NCI-H69 (cell line): ENCODE measurements at places on chromosomes 12 and 14.

DNA sequence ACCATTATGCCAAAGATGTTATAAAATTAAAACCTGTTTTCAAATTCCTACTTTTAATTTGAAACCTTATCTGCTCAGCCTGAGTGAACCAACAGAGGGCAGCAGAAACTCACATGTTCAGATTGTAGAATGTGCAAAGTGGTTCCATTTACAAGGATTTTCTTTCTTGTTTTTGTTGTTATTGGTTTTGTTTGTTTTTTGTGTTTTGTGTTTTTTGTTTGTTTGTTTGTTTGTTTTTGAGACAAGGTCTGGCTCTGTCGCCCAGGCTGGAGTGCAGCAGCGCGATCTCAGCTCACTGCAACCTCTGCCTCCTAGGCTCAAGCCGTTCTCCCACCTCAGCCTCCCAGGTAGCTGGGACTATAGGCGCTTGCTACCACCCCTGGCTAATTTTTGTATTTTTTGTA is 22.8 kb upstream of the GARIN2 start:
- peak; percentile 33 for DNase-seq

DNA sequence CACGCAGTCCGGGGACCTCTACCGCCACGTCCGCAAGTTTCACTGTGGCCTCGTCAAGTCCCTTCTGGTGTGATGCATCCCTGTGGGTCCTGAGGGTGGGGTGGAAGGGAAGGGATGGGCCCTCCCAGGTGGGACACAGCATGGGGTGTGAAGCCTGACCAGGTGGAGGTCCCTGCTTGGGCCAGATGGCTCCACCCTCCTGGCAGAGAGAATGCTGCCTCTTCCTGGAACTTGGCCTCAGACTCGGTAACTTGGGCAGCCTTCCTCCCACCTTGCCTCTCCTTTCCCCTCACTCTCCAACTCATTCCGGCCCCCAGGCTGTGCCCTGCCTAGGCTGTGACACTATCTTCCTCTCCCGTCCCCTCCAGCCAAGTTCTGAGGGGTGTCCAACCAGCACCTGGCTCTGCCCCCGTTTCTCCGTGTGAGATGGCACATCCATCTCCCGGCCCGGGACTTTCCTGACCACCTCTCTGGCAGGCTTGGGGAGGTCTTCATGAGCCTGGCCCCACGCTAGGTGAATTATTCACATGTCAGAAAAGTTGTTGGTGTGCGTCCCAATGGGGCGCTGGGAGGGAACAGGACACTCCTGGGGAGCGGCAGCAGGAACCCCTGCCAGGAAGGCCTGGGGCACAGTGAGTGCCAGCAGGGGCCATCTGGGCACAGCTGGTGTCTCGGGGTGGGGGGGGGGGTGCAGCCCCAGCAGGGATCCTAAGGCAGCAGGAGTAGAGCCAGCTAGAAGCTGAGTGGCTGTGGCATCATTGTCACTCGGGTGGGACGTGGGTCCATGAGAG is 1.7 kb downstream of the ZBTB42 start:
- peak; percentile 69 for DNase-seq

GRCh38 chr12:24212496-24212895 is 263.0 kb upstream of the SOX5 start:
- DNase-seq = peak; percentile 90

- no peak for DNase-seq
Observed at GRCh38 chr12:131362291-131363211, 348.3 kb upstream of the SFSWAP start.

DNA sequence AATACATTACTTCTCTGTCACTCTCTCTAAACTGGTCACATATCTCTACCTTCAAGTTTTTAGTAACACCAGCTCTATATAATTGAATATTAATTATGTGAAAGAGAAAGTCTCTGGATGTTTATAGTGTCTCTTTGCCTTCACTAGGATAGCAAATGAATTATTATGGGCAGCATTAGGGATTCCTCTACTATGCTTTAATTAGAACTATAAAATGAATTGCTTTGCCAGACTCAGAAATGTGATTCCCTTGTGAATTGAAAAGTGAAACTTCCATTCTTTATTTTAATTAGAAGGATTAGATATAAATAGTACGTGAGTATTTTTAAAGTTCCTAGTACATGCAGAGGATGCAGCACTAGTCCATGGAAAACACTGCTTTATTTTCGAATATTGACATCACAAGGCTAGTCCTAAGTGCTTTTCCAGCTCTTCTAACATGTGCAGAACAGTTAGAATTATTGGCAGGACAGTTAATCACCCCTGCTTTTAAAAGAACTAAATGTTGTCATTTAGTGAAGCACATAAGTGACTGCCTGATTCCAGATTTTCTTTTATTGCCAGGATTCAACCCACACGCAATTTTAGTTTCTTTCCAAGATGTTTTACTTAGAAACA is 23.0 kb upstream of the REP15 start:
- DNase-seq = no peak

DNA sequence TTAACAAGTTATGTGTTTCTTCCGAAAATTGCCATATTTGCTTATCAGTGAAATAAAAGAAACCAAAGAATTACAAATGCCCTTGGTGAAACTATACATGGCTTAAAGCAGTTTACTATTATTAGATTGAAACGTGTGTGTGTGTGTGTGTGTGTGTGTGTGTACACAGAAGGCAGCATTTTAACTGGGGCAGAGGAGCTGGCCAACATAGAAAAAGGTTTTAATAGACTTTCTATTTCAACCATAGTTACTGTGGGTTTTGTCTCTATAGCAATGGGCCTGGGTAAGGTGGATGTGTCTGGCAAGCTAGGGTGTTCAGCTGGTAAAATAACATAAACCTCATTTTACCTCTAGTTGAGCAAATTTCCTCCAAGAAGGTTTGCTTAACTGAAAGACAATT is 6.5 kb downstream of the PRICKLE1 start:
- no peak for DNase-seq

DNA sequence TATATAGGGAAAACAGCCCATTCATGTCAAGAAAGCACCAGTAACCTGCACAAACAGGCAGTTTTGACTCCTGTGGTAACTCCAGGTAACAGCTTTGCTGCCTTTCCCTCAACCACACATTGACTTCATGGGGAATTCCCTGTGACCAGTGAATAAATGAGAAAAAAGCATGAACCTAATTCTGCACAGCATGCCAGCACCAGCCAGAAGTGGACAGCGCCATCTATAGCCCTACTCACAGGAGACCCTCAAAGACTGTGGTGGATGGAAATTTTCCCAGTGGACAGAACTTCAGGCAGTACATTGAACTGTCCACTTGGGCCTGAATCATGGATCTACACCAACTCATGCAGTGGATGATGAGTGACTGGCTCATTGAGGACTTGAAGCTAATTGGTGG is 152.1 kb downstream of the SLC8A3 start:
- peak; percentile 70 for DNase-seq

GRCh38 chr12:79442396-79442795 is 248.4 kb downstream of the PAWR start:
- DNase-seq = no peak

GRCh38 chr12:29428633-29429032 is 47.7 kb upstream of the ERGIC2 start:
- DNase-seq = no peak

DNA sequence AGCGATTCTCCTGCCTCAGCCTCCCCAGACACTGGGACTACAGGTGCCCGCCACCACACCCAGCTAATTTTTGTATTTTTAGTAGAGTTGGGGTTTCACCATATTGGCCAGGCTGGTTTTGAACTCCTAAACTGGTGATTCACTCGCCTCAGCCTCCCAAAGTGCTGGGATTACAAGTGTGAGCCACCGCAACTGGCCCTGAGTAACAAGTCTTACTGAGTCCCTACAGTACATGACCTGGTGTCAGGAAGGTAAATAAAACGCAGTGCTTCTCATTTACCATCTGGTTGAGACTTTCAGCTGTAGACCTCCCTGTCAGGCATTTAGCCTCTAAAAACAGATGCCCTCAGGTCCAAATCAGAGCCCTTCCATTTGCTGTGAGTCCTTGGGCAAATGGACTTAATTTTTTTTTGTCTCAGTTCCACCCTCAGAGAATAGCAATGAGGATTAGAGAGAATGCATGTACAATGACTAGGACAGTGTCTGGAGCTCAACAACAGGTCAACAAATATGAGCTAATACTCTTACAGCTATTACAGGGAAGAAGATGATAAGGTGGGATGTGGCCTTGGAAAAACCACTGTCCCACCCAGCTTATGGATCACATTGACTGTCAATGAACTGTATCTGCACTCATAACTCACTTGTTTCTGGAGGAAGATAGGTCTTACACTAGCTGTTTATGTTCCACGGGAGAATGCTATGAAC is 70.5 kb downstream of the PHLDA1 start:
- peak; percentile 25 for DNase-seq

GRCh38 chr14:93156693-93157369 is 27.9 kb downstream of the MOAP1 start:
- DNase-seq = no peak

DNA sequence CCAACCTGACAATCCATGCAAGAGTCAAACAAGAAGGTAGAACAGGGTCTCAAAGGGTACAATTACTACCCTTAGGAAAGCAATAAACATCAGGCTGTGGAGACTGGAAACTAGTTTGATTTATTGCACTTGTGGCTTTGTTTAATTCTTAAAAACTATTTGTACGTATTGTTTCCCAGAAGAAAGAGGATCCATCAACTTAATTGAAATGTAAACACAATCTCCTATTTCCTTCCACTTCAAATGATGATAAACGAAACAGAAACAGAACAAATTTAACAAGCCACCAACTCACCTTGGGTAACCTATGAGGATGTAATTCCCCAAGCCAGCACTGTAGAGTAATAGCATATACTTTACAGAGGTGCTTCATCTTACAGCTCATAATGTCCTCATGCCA is 8.0 kb downstream of the STXBP6 start:
- DNase-seq = peak; percentile 95

GRCh38 chr12:89210277-89210676 is 142.0 kb downstream of the DUSP6 start:
- DNase-seq = peak; percentile 6

GRCh38 chr12:95182868-95183415 is 34.3 kb downstream of the FGD6 start:
- no peak for DNase-seq

DNA sequence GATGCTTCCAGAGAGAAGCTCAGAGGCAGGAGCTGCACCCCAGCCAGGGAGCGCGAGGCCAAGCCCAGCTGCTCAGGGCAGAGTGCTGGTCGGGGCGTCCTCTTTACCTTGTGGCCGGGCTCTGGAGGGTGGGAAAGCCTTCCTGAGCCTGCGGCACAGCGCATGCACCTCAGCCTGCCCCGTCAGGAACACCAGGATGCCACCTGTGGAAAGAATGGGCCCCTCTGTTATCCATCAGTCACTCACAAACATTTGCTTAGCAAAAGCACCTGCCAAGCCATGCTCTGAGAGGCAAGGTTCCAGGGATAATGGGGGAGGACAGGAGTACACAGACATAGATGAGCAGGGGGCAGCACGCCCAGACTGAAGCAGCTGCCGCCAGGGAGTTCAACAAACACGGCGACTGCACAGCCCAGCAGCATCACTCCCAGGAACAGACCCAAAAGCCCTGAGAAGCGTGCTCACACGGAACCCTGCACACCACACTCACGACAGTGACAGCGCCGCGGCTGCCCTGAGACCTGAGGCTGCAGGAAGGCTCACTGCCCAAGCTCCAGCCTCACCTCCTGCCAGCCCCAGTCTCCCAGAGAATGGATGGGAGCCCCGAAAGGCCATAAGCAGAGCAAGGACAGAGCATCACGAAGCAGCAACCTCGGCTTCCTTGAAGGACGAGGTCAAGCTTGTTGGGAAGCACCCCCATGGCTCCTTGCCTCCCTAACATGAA is 21.8 kb downstream of the DHX37 start:
- DNase-seq = no peak

DNA sequence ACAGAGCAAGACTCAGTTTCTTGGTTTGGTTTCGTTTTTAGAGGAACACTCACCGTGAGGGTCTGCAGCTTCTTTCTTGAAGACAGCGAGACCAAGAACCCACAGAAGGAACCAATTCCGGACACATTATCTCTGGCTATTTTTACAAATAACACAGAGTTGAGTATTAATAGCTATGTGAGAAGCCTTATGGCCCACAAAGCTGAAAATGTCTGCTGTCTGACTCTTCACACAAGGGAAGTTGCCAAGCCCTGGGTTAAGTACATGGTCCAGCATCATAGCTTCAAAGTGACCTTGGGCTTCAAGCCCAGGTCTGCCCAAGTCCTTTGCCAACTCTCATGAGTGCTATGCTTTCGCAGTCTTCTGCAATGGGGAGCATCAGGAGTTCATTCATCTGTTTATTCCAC is 2.6 kb upstream of the LGMN start:
- no peak for DNase-seq

DNA sequence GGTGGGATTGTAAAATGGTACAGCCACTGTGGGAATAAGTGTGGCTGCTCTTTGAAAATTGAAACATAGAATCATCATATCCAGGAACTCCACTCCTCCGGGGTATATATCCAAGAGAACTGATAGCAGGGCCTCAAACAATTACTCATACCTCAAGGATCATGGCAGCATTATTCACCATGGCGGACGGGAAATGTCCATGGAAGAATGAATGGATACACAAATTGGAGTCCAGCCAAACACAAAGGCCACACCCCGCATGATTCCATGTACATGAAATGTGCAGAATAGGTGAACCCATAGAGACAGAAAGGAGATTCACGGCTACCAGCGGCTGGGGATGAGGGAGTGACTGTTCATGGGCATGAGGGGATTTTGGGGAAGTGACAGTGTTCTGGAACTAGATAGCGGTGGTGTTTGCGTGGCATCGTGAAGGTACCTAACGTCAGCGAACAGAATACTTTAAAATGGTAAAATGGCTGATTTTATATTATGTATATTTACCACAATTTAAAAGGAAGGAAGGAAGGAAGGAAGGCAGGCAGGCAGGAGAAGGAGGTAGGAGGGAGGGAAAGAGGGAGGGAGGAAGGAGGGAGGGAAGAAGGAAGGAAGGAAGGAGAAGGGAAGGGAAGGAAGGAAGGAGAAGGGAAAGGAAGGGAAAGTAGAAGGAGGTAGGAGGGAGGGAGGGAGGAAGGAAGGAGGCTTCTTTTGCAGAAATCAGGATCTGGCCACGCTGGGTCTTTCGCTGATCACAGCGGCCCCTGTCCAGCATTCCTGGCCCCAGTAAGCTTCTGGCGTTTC is 14.1 kb upstream of the NCOR2 start:
- peak; percentile 24 for DNase-seq

GRCh38 chr12:71164568-71165197 is 6.9 kb upstream of the TSPAN8 start:
- DNase-seq = no peak

DNA sequence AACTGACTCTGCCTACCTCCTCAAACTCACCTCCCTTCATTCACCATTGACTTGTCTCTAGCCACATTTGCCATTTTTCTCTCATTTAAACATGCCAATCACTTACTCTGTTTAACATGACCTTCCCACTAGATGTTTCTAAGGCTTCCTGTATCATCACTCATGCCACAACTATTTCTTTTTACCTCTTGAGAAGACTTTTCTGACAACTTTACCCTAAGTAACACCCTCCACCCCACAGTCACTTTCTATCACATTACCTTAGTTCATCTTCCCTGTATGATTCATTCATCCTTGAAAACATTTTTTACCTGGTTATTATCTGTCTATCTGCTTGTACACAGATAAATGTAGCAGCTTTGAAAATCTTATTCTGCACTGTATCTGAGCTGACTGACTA is 19.4 kb downstream of the PLCZ1 start:
- DNase-seq = no peak
